ENCODE measurements at places on chromosomes 1 and 21. TPM values are rescaled to one million over a fixed set of nuclear protein-coding genes. Genes with fewer than 3 reads are reported as not detected.

Gene DMBX1
- total RNA-seq, result not detected

Gene LRRC3
- total RNA-seq, result 4.2 TPM

Gene PLPPR5
- not detected for total RNA-seq

Gene LCE2C
- total RNA-seq, result not detected

Gene LCE6A
- total RNA-seq, result not detected

Gene PDC
- not detected for total RNA-seq

Gene GNB1
- total RNA-seq, result 394 TPM

Gene SYNC
- 23.0 TPM for total RNA-seq

Gene PKP1
- not detected for total RNA-seq

Gene AIM2
- total RNA-seq, result not detected

Gene C1QA
- total RNA-seq, result not detected

Gene FLG
- not detected for total RNA-seq

DNA sequence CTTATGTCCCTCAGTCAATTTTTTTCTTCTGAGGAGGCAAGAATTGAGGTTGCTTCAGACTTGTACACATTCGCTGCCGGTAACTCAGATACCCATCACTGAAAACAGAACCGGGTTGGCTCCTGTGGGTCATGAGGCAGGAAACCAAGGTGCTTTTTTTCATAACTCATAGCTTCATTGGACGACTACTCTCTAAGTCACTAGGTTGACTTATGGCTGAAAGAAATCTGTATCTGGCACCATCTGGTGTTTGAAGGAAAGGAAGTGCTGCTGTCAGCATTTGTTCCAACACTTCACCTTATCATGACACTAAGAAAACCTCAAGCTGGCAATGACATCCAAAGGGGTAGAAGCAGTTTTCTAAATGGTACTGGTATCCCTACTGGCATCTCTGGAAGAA is 82.3 kb downstream of the TBX19 start:
- H3K36me3 ChIP-seq, result peaks cover 2% of the 10 kb centered on the region
- peaks cover 71% of the 10 kb centered on the region for H3K27me3 ChIP-seq
- H3K4me1 ChIP-seq, result no peaks in the 10 kb centered on the region

DNA sequence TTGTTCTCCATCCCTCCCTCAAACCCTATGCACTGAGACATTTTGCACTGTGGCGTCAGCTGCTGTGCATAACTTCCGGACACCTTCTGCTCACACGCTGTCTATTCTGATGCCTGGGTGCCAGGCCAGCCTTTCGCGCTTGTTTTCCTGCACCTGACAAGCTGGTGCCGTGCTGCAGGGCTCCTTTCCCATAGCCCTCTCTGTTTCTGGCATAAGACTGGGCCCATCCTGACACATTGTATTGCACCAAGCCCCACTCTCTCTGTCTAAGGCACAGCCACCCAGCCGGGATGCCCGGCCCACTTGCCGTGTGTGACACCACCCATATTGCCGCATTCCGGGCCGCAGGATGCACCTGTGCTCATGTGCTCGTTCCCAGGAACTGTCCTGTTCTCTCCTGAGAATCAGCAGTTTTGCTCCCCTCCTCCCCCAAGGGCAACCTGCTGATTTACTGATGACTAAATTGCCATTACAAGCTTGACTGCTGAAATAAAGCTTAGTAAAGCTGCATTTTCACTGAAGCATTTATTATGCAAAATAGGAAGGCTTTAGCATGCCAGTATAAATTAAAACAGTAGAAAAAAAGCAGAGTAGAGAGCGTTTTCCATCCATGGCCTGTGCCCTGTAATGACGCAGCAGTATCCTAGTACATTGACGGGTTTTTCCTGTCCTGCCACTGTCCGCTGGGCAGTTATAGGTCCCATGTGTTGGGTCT is 88.0 kb downstream of the CD247 start:
- no peaks in the 10 kb centered on the region for H3K4me1 ChIP-seq
- peaks cover under 1% of the 10 kb centered on the region for H3K27me3 ChIP-seq
- no peak overlapping the region for H3K27ac ChIP-seq
- no peak overlapping the region for H3K4me3 ChIP-seq
- DNase-seq, result no peak

DNA sequence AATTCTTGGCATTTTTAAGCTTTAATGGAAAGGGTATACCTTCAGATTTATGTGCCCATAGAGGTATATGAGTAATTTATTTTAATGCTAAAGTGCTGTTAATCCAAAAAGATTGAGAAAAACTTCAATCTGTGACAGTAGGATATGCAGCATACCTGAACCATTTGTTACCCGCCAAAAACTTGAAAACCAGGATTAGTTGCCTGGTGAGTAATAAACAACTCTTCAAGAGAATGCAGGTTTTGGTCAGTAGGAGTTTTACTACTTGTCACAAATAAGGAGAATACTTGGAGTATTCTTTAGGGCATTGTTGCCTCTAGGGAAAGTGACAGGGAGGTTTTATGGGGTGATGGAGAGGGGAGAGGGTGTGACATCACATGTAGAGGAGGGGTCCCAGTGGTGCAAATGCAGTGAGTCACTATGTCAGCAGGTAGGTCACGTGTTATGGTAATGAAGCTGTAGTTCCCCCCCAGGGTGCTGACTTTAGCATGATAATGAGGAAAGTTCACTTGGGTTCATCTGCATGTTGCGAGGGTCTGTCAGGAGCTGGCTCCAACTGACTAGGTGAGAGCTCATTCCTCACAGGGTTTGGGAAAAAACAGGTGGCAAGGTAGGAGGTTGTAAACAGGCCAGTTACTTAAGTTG is 23.1 kb downstream of the USP25 start:
- no peak overlapping the region for H3K4me3 ChIP-seq
- peaks cover 57% of the 10 kb centered on the region for H3K4me1 ChIP-seq
- H3K27ac ChIP-seq, result peak overlapping the region; percentile 69

GRCh38 chr1:187032316-187032981 is 203.7 kb downstream of the PLA2G4A start:
- DNase-seq, result no peak
- H3K27ac ChIP-seq, result no peak overlapping the region
- H3K4me1 ChIP-seq, result no peaks in the 10 kb centered on the region
- H3K36me3 ChIP-seq, result peaks cover 3% of the 10 kb centered on the region
- no peak overlapping the region for H3K4me3 ChIP-seq
- peaks cover 3% of the 10 kb centered on the region for H3K27me3 ChIP-seq

- peaks cover 50% of the 10 kb centered on the region for H3K4me1 ChIP-seq
- H3K27me3 ChIP-seq, result no peaks in the 10 kb centered on the region
- no peak overlapping the region for H3K4me3 ChIP-seq
- no peak for DNase-seq
Measured at GRCh38 chr21:29148530-29148929, 18.1 kb downstream of the MAP3K7CL start.

- no peak overlapping the region for H3K27ac ChIP-seq
- H3K4me3 ChIP-seq, result peak overlapping the region; percentile 74
- peaks cover 4% of the 10 kb centered on the region for H3K27me3 ChIP-seq
- H3K36me3 ChIP-seq, result no peaks in the 10 kb centered on the region
- H3K4me1 ChIP-seq, result peaks cover 20% of the 10 kb centered on the region
- DNase-seq, result peak; percentile 95
Measured at GRCh38 chr1:31762726-31763670, 1.1 kb downstream of the ADGRB2 start.

DNA sequence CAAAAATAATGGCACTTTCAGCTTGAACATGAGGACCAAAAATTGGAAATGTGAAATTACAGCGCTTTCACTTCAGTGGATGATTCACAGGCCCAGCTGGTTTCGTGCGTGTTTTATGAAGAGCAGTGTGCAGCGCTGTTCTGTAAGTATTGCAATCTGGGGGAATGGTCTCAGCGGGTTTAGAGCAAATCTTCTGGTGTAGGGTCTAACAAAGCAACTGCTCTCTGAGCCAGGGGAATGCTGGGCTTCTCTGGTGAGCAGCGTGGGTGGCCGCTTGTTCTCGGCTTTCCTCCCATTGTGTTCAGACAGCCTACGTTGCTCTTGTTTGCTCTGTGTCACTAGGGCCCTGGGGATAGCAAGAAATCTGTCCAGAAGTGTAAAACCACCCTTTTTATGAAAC is 42.4 kb upstream of the GADD45A start:
- DNase-seq, result no peak
- H3K36me3 ChIP-seq, result no peaks in the 10 kb centered on the region

GRCh38 chr1:20108366-20109123 is 10.8 kb downstream of the PLA2G2D start:
- H3K27ac ChIP-seq, result no peak overlapping the region
- H3K4me3 ChIP-seq, result no peak overlapping the region
- DNase-seq, result no peak
- H3K4me1 ChIP-seq, result no peaks in the 10 kb centered on the region

DNA sequence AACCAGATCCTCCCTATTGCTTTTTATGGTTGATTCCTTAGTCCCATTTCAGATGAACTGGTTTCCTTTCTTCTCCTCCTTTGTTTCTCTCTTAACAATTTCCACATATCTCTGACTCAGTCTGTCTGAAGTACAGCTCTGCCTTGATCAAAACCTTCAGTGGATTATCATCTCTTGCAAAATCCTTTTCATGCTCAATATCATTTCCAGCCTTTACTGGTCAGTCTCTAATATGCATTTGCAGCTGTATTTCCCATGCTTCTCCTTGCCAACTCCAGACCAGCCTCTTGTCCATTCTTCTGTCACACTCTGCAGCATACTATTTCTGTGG is 72.2 kb downstream of the SNX7 start:
- H3K4me1 ChIP-seq, result no peaks in the 10 kb centered on the region
- H3K36me3 ChIP-seq, result peaks cover 4% of the 10 kb centered on the region
- no peak overlapping the region for H3K27ac ChIP-seq
- no peak for DNase-seq

- peaks cover 45% of the 10 kb centered on the region for H3K4me1 ChIP-seq
- no peak overlapping the region for H3K4me3 ChIP-seq
- no peaks in the 10 kb centered on the region for H3K36me3 ChIP-seq
- no peak for DNase-seq
- H3K27ac ChIP-seq, result peak overlapping the region; percentile 39
- no peaks in the 10 kb centered on the region for H3K27me3 ChIP-seq
Measured at GRCh38 chr21:15249285-15249993, 184.6 kb upstream of the NRIP1 start.

GRCh38 chr1:29859126-29859525 is 622.8 kb downstream of the PTPRU start:
- no peak overlapping the region for H3K4me3 ChIP-seq
- H3K36me3 ChIP-seq, result no peaks in the 10 kb centered on the region
- H3K4me1 ChIP-seq, result no peaks in the 10 kb centered on the region
- DNase-seq, result peak; percentile 78
- no peak overlapping the region for H3K27ac ChIP-seq

DNA sequence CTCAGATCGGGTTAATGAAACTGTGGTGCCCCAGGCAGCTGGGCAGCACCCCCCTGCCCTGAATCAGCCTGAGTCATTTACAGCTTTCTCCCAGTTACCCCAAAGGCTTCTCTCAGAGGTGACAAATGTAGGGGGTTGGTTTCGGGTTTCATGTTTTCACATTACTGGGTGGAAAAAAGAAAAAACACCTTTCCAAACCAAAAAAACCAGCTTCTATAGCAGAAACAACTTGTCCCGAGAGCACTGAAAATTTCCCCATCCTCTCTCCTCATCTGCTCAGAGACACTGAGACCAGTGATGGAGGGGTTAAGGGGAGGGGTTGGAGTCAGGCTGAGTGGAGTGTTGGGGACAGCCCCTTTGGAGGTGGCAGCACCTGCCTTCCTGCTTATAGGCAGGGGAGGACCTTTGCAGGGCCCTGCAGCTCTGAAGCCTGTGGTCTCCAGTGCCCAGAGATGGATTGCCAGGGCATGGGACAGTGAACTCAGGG is 15.6 kb downstream of the UTP11 start:
- peaks cover 16% of the 10 kb centered on the region for H3K36me3 ChIP-seq
- no peak overlapping the region for H3K4me3 ChIP-seq

- H3K4me3 ChIP-seq, result no peak overlapping the region
- no peaks in the 10 kb centered on the region for H3K36me3 ChIP-seq
- no peaks in the 10 kb centered on the region for H3K4me1 ChIP-seq
- no peak overlapping the region for H3K27ac ChIP-seq
- DNase-seq, result no peak
Measured at GRCh38 chr1:71828431-71829012, 453.8 kb downstream of the NEGR1 start.

DNA sequence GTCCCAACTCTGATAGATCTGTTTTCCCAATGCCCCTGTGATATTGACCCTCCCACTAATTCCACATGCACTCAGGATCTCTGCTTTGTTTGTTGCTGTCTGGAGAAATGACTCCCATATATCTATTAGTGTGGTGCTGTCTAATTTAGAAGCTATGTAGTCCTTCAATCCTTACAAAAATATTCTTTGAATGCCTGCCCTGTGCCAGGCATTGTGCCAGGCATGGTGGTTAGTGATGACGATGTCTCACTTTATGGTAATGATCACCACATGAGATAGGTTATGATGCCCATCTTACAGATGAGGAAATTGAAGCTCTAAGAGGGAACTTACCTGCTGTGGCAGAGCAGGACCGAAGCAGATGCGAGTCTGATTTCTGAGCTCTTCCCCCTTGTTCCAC is 12.9 kb downstream of the MYOG start:
- no peak overlapping the region for H3K4me3 ChIP-seq
- H3K36me3 ChIP-seq, result no peaks in the 10 kb centered on the region
- H3K27ac ChIP-seq, result no peak overlapping the region
- DNase-seq, result no peak

DNA sequence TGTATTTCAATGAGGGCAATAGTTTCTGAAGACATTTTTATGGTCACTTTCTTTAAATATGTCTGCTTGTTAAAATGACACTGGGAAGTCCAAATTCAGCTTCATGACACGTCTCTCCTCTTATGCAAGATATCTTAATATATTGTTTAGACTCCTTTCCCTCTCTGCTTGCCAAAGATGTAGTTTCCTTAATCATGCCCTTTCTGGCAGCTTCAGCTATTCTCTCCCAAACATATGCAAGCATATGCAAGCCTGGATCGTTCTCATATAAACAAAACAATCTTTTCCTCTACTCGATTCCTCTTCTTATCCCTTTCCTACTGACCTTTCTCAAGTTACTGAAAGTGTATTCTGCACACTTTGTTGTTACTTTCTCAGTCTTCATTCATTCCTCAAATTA is 372.2 kb downstream of the PTBP2 start:
- peaks cover 15% of the 10 kb centered on the region for H3K4me1 ChIP-seq
- H3K27me3 ChIP-seq, result no peaks in the 10 kb centered on the region
- no peak for DNase-seq
- no peak overlapping the region for H3K27ac ChIP-seq
- no peak overlapping the region for H3K4me3 ChIP-seq

DNA sequence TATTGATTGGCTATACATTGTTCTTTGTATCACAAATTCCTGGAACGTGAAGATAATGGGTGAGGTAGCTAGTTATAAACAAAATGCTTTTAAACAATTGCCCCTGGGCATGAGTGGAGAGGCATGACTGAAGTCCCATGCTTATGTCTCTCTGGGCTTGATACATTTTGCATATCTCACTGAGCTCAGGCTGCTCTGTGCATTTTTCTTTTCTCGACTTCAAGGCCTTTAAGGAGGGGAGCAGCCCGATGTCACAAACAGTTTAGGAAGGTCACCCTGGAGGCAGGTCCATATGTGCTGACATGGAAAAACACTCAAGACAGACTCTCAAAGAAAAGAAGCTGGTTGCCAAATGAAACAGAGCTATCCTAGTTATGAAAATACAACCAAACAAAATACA is 80.1 kb upstream of the PUM1 start:
- H3K27me3 ChIP-seq, result no peaks in the 10 kb centered on the region
- no peak for DNase-seq
- peaks cover 3% of the 10 kb centered on the region for H3K4me1 ChIP-seq
- H3K27ac ChIP-seq, result no peak overlapping the region

- DNase-seq, result no peak
- peaks cover 43% of the 10 kb centered on the region for H3K4me1 ChIP-seq
- H3K27me3 ChIP-seq, result no peaks in the 10 kb centered on the region
- no peak overlapping the region for H3K4me3 ChIP-seq
- no peaks in the 10 kb centered on the region for H3K36me3 ChIP-seq
Measured at GRCh38 chr21:35053356-35054096, 4.4 kb upstream of the RUNX1 start.

All from osteocyte (in vitro differentiated cells).